PC-3 (cell line): ENCODE measurements at places on chromosomes 3 and 15. TPM values are rescaled to one million over a fixed set of nuclear protein-coding genes. Genes with fewer than 3 reads are reported as not detected.

Gene CPA3
- total RNA-seq = not detected in 2 replicates

Gene GNAT1
- 0.22 TPM in 1 of 2 replicates, not detected in the other for total RNA-seq

Gene BCHE
- 0.18 TPM in 1 of 2 replicates, not detected in the other for total RNA-seq

Gene SMCO1
- not detected in 2 replicates for total RNA-seq

Gene PPP1R14D
- total RNA-seq = 0.33 TPM in 1 of 2 replicates, not detected in the other

Gene TPRG1
- 1.1 and 1.2 TPM in 2 replicates for total RNA-seq

Gene FBXO40
- total RNA-seq = not detected in 2 replicates

Gene LRRC3B
- total RNA-seq = not detected in 2 replicates

Gene IGSF10
- 0.12 and 0.66 TPM in 2 replicates for total RNA-seq

Gene DNASE1L3
- 0.36 and 0.63 TPM in 2 replicates for total RNA-seq

Gene GRM2
- 0.07 and 0.17 TPM in 2 replicates for total RNA-seq

DNA sequence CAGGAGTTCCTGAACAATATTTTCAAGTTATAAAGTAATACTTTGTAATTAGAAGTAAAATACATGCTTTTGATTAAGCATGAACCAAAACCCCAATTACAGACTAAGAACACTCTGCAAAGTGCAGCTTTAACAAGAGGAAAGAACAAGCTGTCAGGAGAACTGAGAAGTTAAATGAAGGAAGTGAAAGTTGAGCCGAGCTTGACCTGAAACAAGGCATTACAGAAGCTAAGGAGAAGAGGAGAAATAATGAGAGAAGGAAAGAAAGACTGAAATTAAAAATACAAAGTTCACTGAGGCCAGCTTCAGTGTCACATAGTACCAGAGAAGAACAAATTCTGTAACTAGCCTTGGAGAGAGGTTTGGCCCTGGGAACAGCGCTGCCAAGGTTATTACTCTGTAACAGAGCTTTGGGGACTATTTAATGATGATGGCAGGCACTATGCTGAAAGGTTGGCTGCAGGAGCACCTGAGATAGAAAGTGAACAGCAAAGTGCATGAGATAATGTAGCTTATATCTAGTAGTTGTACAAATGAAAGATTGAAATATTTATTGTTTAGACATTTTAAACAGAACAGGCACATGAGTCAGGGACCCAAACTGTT is 241.9 kb upstream of the PEX5L start:
- DNase-seq = no peak

- no peak for DNase-seq
These were observed 306.9 kb downstream of the GAP43 start for GRCh38 chr3:115930168-115930567.

GRCh38 chr3:55796533-55796932 is 309.4 kb upstream of the WNT5A start:
- no peak for DNase-seq

DNA sequence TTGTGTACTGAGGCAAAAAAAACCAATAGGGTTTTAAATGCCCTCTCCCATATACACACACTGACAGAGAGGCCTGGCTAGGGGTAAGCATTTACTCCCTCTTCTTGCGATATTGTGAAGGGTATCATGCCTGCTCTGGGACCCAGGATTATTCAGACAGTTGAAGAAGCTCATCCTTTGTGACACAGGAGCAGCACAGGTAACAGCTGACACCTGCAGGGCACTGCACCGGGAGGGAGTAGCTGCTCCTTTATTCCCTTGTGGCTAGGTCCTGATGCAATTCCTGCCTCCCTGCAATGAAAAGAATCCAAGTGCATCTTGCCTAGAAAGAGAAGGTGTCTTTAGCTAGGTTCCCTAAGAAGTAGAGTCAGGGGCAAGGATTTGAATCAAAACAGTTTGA is 23.4 kb downstream of the POMGNT2 start:
- no peak for DNase-seq

DNA sequence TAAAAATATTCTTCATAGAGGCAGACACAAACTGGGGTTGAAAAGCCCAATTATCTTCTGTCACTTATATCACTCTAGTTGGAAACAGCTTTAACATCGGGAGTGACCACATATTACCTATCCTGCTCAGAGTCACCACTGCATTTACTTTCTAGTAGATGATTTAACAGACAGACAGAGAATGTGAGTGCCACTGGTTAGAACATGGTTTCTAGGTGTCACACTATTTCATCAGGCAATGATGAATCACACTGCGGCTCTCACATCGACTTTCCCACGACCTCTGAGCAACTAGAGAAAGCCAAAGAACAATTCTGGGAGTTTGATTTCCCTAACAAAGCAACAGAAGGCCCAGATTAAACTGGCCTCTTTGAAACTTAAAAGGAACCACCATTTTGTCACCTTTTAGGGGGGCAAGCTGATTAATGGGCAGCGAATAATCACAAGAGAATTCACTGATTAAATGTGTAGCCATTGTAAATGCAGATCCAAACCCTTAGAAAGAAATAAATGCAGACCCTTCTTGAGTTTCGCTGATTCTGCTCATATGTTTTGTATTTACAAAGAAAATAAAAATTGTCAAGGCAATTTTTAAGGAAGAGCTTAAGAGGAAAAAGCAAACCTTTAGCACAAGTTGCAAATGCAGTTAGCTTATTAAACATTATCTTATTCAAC is 112.6 kb upstream of the KBTBD8 start:
- no peak for DNase-seq

DNA sequence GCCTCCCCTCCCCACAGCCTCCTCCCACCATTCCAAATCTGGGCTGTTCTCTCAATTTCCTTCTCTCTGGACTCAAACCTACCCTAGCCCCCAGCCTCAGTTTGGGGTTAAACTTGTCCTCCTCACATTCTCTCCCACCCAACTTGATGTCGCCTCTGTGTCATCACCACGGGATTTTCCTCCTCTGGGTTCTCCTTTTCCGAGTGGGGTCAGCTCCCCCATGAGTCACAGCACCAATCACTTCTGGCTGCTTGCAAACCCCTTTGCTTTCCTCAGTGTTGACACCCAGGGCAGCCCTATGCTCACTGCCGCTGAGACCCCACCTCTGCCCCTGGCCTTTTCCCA is 451 bp downstream of the CCR5AS start:
- DNase-seq = no peak

GRCh38 chr15:66476535-66476934 is 21.0 kb downstream of the SNAPC5 start:
- DNase-seq = no peak

GRCh38 chr3:100717063-100717462 is 7.8 kb downstream of the TFG start:
- DNase-seq = no peak

DNA sequence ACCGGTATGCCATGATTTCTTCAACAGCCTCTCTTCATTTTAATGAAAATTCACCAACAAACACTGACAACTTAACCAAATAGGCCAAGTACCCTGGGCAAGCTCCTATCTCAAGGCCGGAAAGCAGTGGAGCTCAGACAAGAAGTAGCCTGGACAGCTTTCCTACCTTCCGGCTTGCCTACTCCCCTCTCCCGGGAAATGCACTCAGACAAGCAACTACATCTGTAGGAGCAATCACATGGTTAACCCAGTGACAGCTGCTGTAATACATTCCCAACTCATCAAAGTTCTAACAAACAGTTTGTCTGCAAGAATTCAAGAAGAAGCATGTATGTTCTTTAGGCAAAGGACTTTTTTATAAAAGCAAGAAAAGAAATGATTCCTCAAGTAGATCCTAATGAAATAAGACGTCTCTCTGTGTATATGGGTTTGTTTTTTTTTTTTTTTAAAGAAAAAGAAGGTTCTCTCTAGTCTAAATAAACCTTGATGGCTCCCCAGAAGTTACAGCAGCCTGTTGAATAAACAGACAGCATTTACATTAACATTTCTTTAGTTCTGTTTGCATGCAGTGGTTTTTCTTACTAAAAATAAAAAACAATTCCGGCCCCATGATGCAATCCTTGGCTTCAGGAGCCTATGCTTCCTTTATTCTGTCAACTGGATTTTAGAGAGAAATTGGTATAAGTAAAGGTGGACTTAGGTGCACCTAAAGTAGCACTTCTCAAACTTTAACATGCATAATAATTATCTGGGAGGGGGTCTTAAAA is 278.7 kb downstream of the NEK10 start:
- no peak for DNase-seq

- DNase-seq = no peak
These were observed 39.2 kb downstream of the SEMA3G start for GRCh38 chr3:52405601-52406110.

GRCh38 chr15:96330064-96330449 is 443 bp upstream of the NR2F2 start:
- peak; percentile 81 for DNase-seq

DNA sequence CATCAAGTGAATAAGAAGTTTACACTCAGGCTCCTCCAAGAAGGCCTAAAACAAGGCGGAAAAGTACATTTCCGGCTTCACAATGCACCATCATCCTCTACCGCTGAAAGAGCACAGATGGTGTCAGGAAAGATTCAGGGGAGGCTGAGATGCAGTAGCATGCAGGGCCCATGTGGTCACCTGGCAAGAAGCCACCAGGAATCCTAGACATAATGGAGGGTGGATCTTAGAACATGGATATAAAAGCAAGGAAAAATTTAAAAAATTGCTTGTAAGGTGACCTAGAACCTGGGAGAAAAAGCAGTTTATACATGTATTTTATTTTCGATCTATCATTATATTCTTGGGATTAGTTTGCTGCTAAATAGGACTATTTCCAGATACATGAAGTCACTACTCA is 21.9 kb upstream of the OTOL1 start:
- DNase-seq = no peak

- no peak for DNase-seq
These were observed 166.1 kb downstream of the LRRK1 start for GRCh38 chr15:101085311-101085700.

DNA sequence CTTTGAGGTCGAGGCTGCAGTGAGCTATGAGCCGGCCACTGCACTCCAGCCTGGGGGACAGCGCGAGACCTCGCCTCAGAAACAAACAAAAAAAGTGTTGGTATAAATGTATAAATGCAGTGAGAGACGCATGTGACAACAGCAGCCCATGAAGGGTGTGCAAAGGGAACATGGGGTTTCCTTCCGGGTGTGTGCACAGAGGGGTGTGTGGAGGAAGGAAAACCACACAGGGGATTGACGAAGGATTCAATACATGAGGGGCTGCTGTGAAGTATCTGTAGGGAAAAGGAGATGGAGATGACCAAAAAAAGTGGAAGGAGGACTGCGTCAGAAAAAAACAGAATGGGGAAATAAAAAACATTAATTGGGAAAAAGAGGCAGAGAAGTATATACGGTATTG is 1.1 kb downstream of the MTFMT start:
- DNase-seq = no peak

GRCh38 chr15:101313041-101313761 is 18.2 kb upstream of the SNRPA1 start:
- no peak for DNase-seq

DNA sequence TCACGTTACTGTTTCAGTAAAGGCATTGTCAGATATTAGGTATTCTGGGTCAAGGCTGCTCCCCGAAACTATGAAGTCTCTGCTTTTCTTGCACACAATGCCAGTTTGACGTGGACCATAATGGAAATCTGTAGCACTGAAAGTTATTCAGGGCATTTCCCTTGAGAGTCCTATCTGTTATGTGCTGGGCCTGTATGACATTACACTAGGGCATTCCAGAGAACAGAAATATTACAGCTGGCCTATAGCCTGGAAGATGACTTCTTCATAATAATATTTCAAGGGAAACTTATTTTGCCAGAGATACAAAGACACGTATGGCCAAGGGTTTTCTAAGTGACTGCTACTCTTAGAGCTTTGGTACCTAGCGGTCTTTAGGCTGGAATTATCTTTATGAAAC is 613.6 kb upstream of the CBLB start:
- DNase-seq = no peak

DNA sequence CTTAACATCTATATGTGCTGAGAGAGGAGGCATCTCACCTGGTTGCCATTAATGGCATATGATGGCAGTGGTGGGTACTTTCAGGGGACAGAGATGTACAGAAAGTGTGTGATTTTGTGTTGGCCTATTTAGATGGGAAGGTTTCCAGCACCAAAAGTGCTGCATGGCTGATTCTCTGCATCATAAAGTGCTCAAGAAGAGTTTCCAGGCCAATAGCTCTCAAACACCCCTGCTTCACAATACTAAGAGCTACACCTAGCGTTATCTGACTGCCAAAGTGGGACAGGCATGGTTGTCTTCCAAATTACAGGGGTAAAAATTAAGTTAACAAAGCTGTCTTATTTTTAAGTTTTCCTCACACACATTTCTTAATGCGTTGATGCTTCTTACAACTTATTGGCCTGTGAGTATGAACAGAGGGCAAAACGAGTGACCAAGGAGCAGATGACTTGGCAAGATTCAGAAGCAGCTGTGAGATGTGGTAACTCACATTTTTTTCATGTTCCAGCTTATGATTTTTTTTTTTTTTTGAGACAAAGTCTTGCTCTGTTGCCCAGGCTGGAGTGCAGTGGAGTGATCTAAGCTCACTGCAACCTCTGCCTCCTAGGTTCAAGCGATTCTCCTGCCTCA is 41.4 kb upstream of the VEPH1 start:
- DNase-seq = no peak

- DNase-seq = no peak
These were observed 74.9 kb downstream of the CEMIP start for GRCh38 chr15:80854104-80854503.

GRCh38 chr3:81164806-81165205 is 596.6 kb downstream of the GBE1 start:
- no peak for DNase-seq

- DNase-seq = no peak
These were observed 1.6 kb downstream of the BDH1 start for GRCh38 chr3:197554196-197554561.

DNA sequence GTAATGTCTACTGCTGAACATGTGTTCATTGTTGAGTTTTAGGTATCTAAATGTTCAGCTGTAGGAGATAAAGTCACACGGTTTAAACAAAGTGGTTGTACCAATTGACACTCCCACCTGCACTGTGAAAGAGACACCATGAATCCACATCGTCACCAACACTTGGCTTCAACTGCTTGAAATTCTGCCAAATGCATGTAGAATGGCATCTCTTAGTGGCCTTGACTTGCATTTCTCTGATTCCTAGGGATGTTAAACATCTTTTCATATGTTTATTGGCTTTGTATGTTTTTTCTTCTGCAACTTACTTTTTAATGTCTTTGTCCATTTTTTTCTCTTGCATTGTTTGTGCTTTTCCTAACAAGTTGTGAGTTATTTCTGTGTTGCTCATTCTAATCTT is 43.4 kb downstream of the RPLP1 start:
- DNase-seq = no peak

GRCh38 chr3:52834871-52835501 is at the start of gene MUSTN1:
MUSTN1 (minus strand) TSS chr3:52835019; CDS start chr3:52834948, 71 bp downstream.
- no peak for DNase-seq

- peak; percentile 25 for DNase-seq
These were observed 4.6 kb downstream of the TCTA start for GRCh38 chr3:49416867-49417266.

DNA sequence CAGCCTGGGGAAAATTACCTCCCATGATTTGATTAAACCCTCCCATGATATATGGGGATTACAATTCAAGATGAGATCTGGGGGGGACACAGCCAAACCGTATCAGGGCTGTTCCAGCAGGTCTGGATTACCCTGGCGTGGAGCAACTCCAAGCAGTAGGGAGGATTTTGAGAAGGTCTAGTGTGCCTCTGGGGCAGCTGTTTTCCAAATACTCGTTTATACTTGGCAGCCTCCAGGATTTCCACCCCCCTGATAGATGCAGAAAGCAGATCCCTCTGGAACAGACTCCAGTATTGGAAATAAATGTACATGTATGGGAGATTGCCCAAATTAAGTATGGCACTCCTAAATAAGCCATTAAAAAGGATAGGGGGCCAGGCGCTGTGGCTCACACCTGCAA is 7.7 kb upstream of the IRAK2 start:
- DNase-seq = no peak

- peak; percentile 56 for DNase-seq
These were observed at the start of gene APBA2 for GRCh38 chr15:28885630-28886430. APBA2 (plus strand) TSS chr15:28885974; CDS start chr15:29053885, 167,911 bp downstream.
